ENCODE measurements at places on chromosomes 3 and 15.
A peak's percentile ranks its signal among the peaks of the same experiment; 100 is the strongest.

DNA sequence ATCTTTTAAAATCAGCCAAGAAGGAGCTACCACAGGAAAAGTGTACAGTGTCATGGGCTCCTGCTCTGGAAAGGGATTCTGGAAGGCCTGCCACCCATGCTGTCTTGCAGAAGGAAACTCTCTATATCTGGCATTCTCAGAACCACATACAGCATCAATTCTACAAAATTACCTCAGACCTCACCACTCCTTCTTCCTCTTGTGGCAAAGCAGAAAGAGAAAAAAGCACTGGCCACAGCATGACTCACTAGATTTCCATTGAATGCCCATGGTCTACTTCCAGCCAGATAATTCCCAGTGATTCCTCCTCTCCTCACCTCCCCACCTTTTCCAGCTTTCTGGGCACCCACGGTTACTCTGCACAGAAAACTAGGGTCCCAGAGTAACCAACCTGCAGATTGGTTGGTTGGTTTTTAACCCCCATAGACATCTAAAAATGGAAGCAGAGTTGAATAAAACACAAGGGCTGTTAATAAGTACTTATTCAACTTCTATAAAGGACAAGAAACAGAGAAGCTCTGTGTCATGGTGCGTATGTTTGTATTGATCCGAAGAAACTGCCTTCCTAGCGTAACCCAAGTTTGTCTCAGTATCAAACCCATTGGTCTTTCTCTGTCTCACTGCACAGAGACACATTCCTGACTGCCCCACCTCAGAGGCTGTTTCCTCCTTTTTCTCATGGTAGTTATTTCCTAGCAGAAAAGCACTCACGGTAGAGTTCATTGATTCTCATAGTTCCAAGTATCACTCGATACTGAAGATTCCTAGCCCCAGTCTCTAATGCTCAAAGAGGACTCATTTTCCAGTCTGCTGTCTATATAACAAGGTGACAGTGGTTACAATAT is 67.7 kb downstream of the LDHAL6B start:
- no peak for DNase-seq

- no peak for DNase-seq
These were observed 102.5 kb upstream of the SOX2 start for GRCh38 chr3:181609030-181609767.

GRCh38 chr3:46668591-46668990 is 24.9 kb downstream of the ALS2CL start:
- no peak for DNase-seq

- no peak for DNase-seq
These were observed 36.2 kb upstream of the COL6A6 start for GRCh38 chr3:130480736-130481135.

DNA sequence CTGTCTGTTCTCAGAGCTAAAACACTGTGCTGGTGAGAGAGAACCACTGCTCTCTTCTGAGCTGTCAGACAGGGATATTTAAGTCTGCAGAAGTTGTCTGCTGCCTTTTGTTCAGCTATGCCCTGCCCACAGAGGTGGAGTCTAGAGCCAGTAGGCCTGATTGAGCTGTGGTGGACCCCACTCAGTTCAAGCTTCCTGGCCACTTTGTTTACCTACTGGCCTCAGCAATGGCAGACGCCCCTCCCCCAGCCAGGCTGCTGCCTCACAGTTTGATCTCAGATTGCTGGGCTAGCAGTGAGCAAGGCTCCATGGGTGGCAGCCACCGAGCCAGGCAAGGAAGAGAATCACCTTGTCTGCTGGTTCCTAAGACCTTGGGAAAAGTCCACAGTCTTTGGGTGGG is 21.0 kb upstream of the CACNA1D start:
- no peak for DNase-seq

- DNase-seq, result no peak
These were observed 21.8 kb upstream of the ATP1B3 start for GRCh38 chr3:141854599-141854998.

- no peak for DNase-seq
These were observed 57.6 kb upstream of the FRMD4B start for GRCh38 chr3:69443457-69443920.

- no peak for DNase-seq
These were observed 3.5 kb upstream of the HHATL start for GRCh38 chr3:42705962-42706585.

DNA sequence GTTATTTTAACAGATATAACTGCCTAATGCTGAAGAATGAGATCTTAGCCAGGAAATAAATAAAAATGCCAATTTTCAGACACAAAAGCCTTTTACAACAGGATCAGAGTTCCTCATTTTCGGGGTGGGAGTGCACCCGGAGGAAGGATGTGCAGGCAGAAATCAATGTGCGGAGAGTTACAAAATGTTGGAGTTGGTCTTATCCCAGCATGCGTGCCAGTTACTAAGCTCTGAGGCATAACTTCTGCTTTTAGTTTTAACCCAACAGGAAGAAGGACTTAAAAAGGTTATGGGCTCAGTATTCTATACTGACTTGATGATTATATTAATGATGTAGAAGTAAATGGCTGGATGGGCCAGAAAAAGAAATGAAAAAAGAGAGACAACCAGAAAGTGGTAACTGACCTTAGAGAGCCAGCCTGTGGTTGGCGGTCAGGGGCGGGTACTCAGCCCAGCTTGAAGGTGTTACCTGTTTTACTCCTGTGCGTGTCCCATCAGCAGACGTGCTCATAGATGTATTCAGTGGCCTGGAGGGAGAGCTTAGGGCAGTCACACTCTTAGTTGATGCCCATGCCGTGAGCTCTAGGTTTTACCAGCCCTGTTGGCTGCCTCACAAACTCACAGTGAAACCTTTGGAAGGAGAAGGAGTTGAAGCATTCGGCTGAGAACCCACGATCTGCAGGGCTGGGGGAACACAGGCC is 164.7 kb downstream of the SV2B start:
- DNase-seq, result no peak

- no peak for DNase-seq
These were observed 122.6 kb downstream of the CNTN3 start for GRCh38 chr3:74491874-74492273.

- no peak for DNase-seq
These were observed 902 bp upstream of the ZCWPW2 start for GRCh38 chr3:28347374-28348264.

GRCh38 chr3:30611613-30612436 is 5.4 kb downstream of the TGFBR2 start:
- DNase-seq, result no peak

DNA sequence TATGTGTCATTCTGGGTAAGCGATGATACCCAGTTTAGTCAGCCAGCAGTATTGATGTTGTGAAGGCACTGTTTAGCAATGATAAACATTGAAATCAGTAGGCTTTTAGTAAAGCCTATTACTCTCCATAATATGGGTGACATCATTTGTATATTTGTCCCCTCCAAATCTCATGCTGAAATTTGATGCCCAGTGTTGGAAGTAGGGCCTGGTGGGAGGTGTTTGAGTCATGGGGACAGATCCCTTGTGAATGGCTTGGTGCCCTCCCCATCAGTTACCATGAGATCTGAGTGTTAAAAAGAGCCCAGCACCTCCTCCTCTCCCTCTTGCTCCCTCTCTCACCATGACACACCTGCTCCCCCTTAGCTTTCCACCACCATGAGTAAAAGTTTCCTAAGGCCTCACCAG is 31.4 kb upstream of the FAN1 start:
- peak; percentile 57 for DNase-seq

- DNase-seq, result no peak
These were observed 238.2 kb downstream of the GREM1 start for GRCh38 chr15:32956006-32956405.

GRCh38 chr15:31571676-31572075 is 245.0 kb downstream of the KLF13 start:
- no peak for DNase-seq

DNA sequence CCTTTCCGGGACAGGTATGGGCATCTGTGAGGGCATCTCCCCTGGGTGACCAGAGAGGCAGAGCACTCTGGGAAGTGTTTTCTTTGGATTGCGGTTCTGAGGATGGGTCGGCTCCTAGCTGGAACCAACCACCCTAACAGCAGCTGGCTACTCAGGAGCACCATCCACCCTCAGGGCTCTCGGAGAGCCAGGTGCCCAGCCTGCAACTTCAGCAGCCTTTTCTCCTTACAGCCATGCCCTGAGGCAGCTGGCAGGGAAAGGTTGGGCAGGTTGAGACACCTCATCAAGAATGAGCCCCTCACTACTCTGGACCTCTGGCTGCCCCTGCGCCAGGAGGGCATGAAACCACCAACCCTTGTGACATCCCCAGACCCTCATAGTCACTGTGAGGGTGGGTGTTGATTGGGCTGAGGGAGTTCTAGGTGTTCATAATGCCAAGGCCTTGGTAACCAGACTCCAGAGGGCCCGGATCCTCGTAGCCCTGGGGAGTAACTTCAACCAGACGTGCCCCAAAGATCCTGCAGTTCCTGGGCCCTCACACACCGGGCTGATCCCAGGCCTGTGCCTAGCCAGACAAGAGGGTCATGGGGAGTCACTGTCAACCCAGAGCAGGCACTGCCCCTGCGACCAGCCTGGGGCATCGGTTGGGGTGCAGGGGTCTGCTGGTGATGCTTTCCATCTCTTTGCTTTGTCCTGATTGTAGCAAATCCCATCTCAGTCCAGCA is 114.4 kb upstream of the ABHD17C start:
- no peak for DNase-seq

DNA sequence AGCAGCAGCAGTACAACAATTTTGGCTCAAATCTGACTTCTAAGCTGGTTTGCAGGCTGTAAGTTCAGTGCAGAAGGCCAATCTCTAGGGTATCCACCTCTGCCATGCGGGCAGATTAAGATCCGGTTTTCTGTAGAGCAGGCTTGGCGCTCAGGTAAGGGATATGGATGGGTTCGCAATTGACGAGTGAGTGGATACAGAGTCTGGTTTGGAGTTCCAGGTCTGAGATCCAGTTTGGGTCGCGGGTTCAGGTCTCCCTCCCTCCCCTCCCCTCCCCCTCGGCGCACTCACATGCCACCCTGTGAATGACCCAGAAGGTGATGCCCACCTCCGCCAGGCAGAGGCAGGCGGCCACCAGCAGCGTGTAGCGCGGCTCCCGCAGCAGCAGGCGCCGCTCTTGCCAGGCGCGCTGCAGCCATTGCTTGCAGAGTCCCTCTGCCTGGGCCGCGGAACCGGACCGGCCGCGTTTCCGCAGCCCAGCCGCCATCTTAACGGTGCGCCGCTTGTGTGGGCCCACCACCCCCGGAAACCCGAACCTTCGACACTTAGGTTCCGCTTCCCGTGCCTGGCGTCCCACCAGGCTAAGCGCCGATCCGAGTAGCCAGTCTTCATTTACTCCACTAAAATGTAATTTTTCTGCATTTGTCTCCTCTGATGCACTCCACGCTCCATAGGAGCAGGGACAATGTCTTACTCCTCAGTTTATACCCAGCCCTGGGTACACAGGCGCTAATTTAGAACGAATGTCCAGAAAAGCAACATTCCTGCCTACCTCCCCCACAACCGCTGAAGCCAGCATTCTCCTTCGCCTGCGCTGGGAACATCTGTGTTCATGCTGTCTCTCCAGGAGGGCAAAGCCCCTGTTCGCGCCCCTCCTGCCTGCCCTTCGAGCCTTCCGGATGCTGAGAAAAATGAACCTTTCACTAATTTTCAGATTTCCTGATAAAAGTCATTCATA is at the start of gene ALG3:
TSS of gene ALG3 (minus strand) at position 509 of the 958 bp plus-strand sequence. CDS start at position 487, 22 bp downstream.
- DNase-seq, result peak; percentile 79

DNA sequence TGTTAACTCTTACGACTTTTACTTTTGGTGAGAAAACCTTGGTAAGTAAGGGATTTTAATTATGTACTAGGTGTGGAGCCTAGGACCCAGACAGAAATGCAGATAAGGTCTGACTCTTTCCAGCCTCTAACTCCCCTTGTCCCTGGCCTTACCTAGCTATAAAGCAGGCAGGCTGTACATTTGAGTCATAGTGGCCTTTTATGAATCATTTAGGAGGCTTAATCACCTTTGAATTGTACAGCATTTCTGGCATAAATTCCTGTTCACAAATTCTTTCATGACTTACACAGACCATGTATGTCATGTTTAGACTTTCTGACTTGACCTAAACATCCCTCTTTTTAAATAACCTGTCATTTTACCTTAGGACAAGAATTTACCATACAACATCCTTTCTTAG is 47.4 kb downstream of the CHCHD4 start:
- no peak for DNase-seq

GRCh38 chr3:55309336-55309735 is 177.8 kb downstream of the WNT5A start:
- no peak for DNase-seq

DNA sequence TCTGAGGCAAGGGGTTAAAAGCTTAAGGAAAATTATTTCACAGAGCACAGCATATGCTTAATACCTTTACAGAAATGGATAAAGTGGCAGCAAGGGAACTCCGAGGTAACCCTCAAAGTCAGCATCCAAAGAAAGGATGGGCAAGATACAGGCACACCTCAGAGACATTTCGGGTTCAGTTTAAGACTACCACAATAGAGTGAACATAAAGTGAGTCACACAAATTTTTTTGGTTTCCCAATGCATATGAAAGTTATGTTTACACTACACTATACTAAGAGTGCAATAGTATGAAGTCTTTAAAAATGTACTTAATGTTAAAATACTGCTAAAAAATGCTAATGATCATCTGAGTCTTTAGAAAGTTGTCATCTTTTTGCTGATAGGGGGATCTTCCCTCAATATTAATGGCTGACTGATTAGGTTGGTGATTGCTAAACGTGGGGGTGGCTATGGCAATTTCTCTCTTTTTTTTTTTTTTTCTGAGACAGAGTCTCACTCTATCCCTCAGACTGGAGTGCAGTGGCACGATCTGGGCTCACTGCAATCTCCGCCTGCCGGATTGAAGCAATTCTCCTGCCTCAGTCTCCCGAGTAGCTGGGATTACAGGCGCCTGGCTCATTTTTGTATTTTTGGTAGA is 10.0 kb downstream of the UBR1 start:
- no peak for DNase-seq

DNA sequence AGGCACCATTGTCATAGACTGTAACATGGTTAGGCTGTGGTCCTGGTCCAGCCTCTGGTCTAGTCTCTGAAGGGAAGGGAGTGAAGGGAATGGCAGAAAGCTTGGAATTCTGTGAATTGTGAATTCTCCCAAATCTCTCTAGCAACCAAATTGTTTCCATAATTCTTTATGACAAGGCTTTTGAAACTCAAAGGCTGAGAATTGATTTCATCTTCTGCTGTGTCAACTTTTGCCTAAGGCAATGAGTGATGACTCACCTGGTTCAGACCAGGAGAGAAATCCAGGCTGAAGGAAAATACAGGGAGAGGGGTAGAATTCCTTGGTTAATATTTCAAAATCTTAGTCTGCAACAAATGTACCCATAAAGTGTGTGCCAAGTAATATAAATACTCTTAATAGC is 82.6 kb upstream of the ADPGK start:
- DNase-seq, result no peak

- DNase-seq, result no peak
These were observed 41.8 kb upstream of the UTS2B start for GRCh38 chr3:191372122-191372521.

GRCh38 chr15:39692356-39693327 is 90.0 kb downstream of the FSIP1 start:
- no peak for DNase-seq
